ENCODE measurements at places on chromosomes 3 and 15. TPM values are rescaled to one million over a fixed set of nuclear protein-coding genes. Genes with fewer than 3 reads are reported as not detected.

Gene CKMT1B
- total RNA-seq: 0.63 TPM

Gene SLC22A14
- total RNA-seq: 0.16 TPM

Gene MUC20
- total RNA-seq: 12.7 TPM

Gene RYR3
- total RNA-seq: 10.5 TPM

DNA sequence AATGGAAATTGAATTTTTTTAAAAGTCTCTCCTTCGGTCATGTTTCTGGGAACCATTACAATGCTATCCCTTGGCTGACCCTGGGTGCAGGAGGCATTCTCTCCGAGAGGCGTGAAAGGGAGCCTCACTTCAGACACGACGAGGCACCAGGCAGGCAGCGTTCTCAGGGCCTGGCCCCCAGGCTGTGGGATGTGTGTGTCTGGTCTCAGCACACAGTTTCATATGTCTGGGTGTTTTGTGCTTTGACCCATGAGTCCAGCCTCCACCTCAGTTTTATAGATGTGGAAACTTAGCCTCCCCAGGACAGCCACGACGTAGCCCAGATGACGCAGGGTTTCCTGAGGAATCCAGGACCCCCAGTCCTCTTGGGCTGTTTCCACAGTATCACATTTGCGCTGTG is 34.0 kb downstream of the FGD5 start:
- DNase-seq: no peak

DNA sequence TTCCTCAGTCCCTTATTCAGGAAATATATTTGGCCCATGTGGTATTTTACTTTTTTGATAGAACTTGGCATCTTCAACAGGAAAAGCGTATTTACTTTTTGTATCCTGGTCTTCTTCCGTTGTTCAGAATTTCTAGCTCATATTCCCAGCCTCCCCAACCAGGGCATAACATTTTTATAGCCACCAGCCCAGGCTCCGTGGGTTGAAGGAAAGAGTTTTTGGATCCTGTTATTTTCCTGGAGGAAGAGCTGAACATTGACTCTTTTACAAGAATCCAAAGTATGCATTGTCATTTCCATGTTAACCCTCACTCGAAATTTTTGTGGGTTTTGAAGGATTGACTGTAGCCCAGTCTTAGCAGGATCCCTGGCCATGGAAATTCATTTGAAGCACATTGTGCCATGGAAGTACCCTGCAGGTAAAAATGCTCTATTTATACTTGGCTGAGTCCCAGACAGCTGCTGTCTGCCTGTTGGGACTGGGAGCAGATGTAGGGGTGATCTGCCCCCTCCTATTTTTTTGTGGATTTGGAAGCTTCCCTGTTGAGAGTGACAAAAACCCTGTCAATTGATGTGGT is 98.8 kb downstream of the AKAP13 start:
- DNase-seq: no peak

GRCh38 chr15:29420188-29420587 is 150.6 kb upstream of the NSMCE3 start:
- no peak for DNase-seq

DNA sequence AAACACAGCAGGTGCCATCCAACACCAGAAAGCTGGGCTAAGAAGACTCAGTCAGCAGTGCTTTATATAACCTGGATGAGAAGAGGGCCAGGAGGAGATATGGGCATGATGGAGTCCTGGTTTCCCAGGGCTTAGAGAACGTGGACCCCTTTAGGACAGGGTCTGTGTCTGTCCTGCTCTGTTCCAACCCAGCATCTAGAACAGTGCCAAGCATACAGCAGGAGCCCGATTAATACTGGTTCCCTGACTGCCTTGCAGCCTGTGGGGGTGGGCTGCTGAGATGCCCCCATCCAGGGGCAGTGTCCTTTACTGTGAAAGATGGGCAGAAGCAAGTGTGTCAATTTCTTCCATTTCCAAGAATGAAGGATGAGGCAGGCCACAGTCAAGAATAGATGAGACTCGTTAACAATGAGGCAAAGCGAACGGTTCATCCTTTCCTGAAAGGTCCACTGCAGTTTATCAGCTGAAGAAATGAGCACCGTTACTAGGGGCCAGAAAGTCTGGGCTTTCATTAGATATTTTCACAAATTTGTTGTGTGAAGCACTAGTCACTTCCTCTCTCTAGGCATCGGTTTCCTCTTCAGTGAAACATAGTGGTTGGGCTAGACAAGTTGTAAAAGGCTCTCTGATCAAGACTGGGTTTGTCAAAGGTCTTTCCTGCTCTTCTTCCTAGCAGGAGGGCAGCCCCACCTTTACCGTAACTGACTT is 72.0 kb upstream of the HERC1 start:
- DNase-seq: no peak
